ENCODE measurements at places on chromosomes 16 and 17.

DNA sequence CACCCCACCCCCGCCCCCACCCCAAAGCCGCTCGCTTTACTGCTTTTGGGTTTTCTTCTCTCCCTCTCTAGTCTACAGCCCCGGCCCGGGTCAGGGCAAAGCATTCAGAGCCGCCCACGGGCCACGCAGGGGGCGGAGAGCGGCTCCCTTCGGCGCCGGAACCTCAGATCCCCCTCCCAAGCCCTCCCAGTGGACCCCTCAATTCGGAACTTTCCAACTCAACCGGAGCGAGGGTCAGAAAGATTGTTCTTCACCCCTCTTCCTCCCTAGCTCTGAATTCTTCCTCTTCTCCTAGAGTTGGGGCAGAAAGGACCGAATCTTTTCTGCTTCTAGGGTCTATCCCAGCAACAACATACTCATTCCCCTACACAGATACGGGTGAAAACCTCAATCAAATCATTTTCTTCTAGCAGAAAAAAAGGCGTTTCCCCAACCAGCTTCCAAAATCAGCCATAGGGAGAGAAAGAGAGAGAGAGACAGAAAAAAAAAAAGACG lies 1.0 kb downstream of the HOXB2 start:
- peaks cover 24% of the 10 kb centered on the region for H3K4me1 ChIP-seq
- peak overlapping the region; percentile 71 for H3K27ac ChIP-seq
- peaks cover 24% of the 10 kb centered on the region for H3K27me3 ChIP-seq
- peak overlapping the region; percentile 54 for H3K4me3 ChIP-seq
- no peaks in the 10 kb centered on the region for H3K36me3 ChIP-seq

DNA sequence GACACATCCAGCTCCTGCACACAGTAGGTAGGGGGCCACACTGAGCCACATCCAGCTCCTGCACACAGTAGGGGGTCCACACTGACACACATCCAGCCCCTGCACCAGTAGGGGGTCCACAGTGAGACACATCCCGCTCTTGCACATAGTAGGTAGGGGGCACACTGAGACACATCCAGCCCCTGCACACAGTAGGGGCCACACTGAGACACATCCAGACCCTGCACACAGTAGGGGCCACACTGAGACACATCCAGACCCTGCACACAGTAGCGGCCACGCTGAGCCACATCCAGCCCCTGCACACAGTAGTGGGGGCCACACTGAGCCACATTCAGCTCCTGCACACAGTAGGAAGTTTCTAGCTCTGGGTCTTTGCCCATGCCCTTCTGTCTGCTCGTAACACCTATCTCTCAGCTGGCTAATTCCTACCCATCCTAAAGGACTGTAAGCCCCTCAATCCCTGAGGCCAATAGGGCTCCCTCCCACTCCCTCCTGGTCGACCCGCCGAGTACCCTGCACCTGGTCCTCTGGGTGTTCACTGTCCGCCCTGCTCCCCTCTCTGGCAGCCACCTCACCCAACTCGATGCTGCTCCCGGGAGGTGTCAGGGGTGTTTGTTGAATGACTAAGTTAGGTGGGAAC lies 9.4 kb upstream of the ATP2A3 start:
- no peak overlapping the region for H3K27ac ChIP-seq
- DNase-seq, result no peak
- H3K4me3 ChIP-seq, result no peak overlapping the region
- no peaks in the 10 kb centered on the region for H3K27me3 ChIP-seq
- no peaks in the 10 kb centered on the region for H3K36me3 ChIP-seq

DNA sequence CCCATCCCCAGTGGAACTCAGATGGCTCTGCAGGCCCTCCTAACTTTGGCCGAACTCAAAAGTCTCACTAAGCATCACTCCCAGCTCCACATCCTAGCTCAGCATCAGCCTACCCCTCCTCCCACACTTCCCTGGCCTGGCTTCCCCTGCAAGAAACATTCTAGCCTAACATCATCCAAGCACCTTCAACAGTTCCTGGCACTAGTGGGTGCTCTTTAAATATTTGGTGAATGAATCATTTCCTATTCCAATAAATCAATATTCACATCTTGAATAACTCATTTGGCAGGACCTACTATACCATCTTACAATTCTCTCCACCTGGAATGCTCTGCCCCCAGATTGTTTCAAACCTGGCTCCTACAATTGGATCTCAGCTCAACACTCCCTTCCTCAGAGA lies 11.0 kb upstream of the BBS2 start:
- peaks cover 19% of the 10 kb centered on the region for H3K4me1 ChIP-seq
- no peak overlapping the region for H3K4me3 ChIP-seq
- no peaks in the 10 kb centered on the region for H3K36me3 ChIP-seq
- no peaks in the 10 kb centered on the region for H3K27me3 ChIP-seq

DNA sequence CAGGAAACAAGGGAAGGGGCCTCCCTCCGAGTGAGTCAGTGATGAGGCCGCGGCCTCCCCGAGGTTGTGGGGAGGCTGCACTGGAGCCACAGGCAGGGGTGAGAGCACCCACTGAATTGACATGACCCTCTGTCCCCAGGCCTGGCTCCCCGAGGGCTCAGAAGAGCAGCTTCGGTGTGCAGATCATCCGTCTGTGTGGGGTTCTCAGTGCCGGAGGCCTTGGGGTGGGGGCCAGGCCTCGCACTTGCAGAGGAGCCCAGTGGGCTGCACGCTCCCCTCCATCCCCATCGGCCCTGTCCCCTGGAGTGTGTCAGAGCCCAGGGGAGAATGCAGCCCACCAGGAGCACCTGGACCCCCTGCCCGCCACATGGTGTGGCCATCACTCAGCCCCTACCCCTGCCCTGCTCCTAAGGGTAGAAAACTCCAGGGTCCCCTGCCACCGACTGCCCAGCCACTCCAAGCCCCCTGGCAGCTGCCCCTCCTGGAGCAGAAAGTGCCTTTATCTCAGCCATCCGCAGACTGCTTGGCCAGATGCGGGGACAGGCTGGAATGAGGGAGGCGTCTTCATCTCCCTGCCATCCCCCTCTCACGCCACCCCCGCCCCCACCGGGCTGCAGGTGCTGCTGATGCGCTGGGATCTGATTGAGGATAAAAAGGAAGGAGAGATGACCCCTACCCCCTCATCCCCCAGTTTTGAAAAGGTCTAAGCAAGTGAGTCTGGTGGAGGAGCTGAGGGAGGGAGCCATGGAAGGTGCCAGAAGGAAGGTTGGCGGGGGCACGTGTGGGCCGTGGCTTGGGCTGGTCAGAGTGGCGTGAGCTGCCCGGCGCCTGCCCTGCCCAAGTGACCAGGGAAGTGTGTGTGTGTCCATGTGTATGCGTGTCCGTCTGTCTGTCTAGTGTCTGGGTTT lies 358.3 kb downstream of the SEC14L1 start:
- H3K36me3 ChIP-seq, result peaks cover 39% of the 10 kb centered on the region
- no peak overlapping the region for H3K27ac ChIP-seq
- H3K4me3 ChIP-seq, result no peak overlapping the region
- DNase-seq, result no peak
- no peaks in the 10 kb centered on the region for H3K27me3 ChIP-seq

- peaks cover 10% of the 10 kb centered on the region for H3K36me3 ChIP-seq
- no peak overlapping the region for H3K4me3 ChIP-seq
- no peak for DNase-seq
- no peaks in the 10 kb centered on the region for H3K4me1 ChIP-seq
- no peaks in the 10 kb centered on the region for H3K27me3 ChIP-seq
Observed at GRCh38 chr17:10713318-10713717, 15.9 kb downstream of the ADPRM start.

- H3K27me3 ChIP-seq, result no peaks in the 10 kb centered on the region
- no peak for DNase-seq
- H3K36me3 ChIP-seq, result no peaks in the 10 kb centered on the region
- no peak overlapping the region for H3K4me3 ChIP-seq
Observed at GRCh38 chr16:58252716-58253115, 42.1 kb downstream of the PRSS54 start.

- DNase-seq, result no peak
- peaks cover 4% of the 10 kb centered on the region for H3K36me3 ChIP-seq
- no peak overlapping the region for H3K27ac ChIP-seq
- H3K4me3 ChIP-seq, result no peak overlapping the region
- no peaks in the 10 kb centered on the region for H3K27me3 ChIP-seq
- H3K4me1 ChIP-seq, result no peaks in the 10 kb centered on the region
Observed at GRCh38 chr17:40241252-40241834, 22.2 kb downstream of the WIPF2 start.

- H3K4me3 ChIP-seq, result no peak overlapping the region
- DNase-seq, result no peak
- no peaks in the 10 kb centered on the region for H3K4me1 ChIP-seq
- H3K27me3 ChIP-seq, result peaks cover 73% of the 10 kb centered on the region
Observed at GRCh38 chr17:48994549-48995303, 2.5 kb upstream of the IGF2BP1 start.

- no peak overlapping the region for H3K4me3 ChIP-seq
- H3K27ac ChIP-seq, result no peak overlapping the region
- DNase-seq, result no peak
- peaks cover 5% of the 10 kb centered on the region for H3K36me3 ChIP-seq
- H3K27me3 ChIP-seq, result no peaks in the 10 kb centered on the region
Observed at GRCh38 chr16:67781565-67781921, 24.8 kb downstream of the RANBP10 start.

- H3K4me3 ChIP-seq, result no peak overlapping the region
- no peak for DNase-seq
- no peaks in the 10 kb centered on the region for H3K27me3 ChIP-seq
- no peaks in the 10 kb centered on the region for H3K36me3 ChIP-seq
Observed at GRCh38 chr17:31459716-31460115, 68.2 kb downstream of the RAB11FIP4 start.

DNA sequence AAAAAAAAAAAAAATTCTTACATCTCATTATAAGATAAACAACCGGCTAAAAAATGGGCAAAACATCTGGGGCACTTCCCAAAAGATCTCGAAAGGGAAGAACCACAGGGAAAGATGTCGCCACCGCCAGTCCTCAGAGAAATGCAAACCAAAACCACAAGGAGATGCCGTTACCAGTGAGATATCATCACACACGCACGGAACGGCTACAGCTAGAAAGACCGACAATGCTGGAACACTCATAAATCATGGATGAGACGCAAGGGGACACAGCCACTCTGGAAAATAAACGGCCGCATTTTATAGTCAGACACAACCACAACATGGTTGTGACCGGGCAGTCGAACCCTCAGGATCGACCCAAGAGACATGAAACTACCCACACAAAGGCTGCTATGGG lies 24.5 kb downstream of the WDR45B start:
- no peak for DNase-seq
- no peak overlapping the region for H3K27ac ChIP-seq
- H3K36me3 ChIP-seq, result peaks cover 26% of the 10 kb centered on the region
- H3K27me3 ChIP-seq, result no peaks in the 10 kb centered on the region

DNA sequence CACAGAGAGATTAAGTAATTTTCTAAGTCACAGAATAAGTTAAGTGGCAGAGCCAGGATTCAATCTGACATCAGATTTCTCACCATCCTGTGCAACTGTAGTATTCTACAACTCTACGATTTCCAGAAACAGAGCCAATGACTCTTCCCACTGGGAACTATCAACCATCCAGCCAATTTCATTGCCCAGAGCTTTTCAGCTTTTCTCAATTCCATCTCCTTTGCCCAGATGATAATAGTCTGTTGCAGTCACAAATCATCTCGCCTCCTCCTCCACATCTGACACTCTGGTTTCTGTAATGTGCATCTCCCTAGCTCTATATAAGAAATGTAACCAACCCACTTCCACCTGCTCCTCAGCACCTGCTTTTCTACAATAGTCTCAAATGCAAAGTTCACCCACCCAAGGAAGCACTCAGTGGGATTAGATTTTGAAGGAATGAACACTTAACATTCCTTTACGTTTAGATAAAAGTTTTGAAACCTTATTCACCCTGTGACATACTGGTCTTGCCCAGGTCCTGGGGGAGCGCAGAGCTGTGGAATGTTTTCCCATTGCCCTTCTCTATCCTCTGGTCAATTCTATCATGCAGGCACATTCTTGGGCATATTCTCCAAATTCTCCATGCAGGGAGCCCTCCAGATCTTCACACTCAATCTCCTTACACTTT lies 167.8 kb upstream of the ASIC2 start:
- H3K4me3 ChIP-seq, result no peak overlapping the region
- no peaks in the 10 kb centered on the region for H3K36me3 ChIP-seq
- H3K4me1 ChIP-seq, result no peaks in the 10 kb centered on the region
- DNase-seq, result no peak

DNA sequence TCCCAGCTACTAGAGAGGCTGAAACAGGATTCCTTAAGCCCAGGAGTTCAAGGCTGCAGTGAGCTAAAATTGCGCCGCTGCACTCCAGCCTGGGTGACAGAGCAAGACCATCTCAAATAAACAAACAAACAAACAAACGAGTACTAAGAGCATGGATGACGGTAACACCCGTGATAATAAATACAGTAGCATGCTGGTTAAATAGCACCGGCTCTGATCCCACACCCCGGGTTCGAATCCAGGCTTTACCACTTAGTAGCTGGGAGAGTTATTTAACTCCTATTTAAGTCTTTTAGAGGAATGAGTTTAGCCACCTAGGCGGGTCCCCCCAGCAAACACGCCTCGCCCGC lies 301 bp upstream of the METTL22 start:
- peaks cover 18% of the 10 kb centered on the region for H3K36me3 ChIP-seq
- peak overlapping the region; percentile 75 for H3K4me3 ChIP-seq
- DNase-seq, result no peak
- peak overlapping the region; percentile 99 for H3K27ac ChIP-seq

DNA sequence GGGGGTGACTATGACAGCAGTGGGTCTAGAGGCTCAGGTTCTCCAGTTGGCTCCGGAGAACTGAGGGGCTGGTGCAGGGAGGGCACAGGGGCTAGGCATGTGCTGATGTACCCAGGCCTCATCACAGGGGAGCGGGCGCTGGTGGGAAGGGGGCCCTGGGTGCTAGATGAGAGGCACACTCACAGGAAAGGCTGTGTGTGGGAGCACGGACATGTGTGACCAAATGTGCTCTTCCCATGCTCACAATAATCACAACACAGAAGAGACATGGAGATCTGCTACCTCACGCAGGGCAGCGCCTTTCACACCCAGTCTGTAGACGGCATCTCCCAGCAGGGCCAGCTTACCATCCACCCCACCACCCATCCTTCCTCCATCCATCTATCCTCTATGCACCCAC lies 17.4 kb upstream of the RASD1 start:
- peaks cover 10% of the 10 kb centered on the region for H3K4me1 ChIP-seq
- H3K27ac ChIP-seq, result no peak overlapping the region
- H3K36me3 ChIP-seq, result no peaks in the 10 kb centered on the region
- DNase-seq, result no peak
- H3K4me3 ChIP-seq, result no peak overlapping the region

DNA sequence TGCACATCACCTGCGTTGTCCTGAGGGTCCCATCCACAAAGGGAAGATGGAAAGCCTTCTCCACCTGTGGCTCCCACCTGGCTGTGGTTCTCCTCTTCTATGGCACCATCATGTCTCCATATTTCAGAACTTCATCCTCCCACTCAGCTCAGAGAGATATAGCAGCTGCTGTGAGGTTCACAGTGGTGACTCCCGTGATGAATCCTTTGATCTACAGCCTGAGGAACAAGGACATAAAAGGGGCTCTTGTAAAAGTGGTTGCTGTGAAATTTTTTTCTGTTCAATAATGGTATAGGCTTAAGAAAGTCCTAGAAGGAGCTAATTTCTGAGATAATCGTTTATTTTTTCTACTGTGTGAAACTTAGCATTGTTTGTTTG lies 18.7 kb downstream of the ZNF200 start:
- no peaks in the 10 kb centered on the region for H3K36me3 ChIP-seq
- H3K4me1 ChIP-seq, result no peaks in the 10 kb centered on the region
- no peak overlapping the region for H3K27ac ChIP-seq
- no peaks in the 10 kb centered on the region for H3K27me3 ChIP-seq
